ENCODE measurements at places on chromosomes 12 and 14.

DNA sequence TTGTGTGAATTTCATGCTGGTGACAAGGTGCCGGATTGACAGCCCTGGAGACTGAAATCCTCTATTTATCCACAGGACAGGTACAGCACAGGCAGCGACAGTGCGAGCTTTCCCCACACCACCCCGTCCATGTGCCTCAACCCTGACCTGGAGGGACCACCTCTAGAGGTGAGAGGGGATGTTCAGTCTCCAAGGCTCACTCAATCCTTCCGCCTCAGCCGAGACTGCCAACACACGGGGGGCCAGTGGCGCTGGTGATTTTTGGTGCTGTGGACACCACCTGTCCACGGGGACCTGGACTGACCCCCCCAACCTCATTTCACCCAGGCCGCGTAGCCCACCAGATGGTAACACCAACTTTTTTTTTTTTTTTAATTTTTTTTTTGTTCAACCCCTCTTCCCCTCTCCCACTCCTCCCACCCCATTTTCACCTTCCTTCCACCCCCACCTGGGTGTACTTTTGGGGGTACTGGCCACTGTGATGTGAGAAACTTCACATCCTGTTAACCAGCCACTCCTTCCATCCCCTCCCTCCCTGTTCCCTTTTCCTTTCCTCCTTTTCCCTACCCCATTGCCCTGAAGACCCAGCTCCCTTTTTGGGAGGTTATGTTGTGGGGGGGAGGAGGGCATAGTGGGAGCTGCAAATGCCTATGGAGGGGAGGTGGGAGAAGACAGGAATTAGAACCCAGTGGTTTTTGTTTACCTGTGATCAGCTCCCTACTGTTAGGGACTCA, 12.9 kb downstream of the PCBP2 start:
- DNase-seq = no peak

DNA sequence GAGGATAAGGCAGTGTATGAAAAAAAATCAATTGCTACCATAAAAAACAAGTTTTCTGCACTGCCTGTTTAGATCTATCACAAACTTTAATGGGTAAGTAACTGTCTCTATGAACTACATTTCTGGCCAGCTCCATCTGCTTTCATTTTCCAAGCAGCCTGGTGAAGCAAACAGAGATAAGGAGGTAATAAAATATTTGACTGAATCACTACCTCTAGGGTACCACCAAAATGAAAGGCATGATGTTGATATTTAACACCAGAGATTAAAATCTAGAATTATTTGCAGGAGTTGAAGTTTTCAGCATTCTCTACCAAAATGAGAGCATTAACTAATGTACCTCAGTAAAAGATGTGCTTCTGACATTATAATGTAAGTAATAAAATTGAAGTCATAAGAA, 863.5 kb upstream of the MGAT4C start:
- no peak for DNase-seq

DNA sequence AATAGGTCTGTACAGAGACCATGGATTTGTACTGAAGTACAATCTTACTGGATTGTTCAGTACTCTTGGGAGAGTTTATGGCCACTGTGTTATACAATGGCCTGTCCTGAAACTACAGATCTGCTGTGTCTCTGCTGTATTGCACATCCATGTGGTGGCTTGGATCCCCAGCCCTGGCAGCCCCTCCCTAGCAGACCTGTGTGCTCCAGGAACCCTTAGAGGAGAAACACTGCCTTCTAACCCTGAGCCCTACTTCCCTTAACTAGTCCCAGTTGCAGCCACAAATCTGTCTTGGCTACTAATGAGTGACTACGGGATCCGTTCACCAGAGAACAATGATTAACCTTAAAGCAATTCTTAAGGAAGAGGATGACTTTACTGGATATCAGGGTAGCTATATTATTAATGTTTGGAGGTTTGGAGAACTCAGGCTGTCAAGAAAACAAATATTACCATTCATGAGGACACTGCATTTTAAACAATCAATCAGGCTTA, 27.7 kb downstream of the RNF34 start:
- DNase-seq = no peak

DNA sequence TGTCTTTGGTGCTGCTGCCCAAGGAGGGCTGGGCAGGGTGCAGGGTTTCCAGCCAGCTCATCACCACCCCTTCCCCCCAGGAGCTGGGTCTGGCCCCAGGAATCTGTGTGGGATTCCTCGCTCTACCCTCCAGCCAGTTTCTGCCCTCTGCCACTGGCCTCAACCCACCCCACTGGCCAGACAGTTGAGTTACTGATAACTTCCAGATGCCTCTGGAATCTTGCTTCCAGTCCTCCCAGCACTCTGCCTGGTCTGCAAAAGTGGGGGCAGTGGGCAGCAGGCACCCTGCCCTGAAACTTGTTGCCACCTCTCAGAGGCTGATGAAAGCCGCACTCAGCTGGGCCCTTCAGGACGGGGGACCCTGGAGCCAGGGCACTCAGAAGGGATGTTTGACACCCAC, 20.1 kb upstream of the TBX3 start:
- no peak for DNase-seq

- no peak for DNase-seq
Observed at GRCh38 chr14:29056041-29056566, 289.5 kb downstream of the FOXG1 start.

- no peak for DNase-seq
Observed at GRCh38 chr12:76030341-76031080, 1.1 kb downstream of the PHLDA1 start.

- no peak for DNase-seq
Observed at GRCh38 chr14:77012193-77012765, 16.2 kb downstream of the IRF2BPL start.

DNA sequence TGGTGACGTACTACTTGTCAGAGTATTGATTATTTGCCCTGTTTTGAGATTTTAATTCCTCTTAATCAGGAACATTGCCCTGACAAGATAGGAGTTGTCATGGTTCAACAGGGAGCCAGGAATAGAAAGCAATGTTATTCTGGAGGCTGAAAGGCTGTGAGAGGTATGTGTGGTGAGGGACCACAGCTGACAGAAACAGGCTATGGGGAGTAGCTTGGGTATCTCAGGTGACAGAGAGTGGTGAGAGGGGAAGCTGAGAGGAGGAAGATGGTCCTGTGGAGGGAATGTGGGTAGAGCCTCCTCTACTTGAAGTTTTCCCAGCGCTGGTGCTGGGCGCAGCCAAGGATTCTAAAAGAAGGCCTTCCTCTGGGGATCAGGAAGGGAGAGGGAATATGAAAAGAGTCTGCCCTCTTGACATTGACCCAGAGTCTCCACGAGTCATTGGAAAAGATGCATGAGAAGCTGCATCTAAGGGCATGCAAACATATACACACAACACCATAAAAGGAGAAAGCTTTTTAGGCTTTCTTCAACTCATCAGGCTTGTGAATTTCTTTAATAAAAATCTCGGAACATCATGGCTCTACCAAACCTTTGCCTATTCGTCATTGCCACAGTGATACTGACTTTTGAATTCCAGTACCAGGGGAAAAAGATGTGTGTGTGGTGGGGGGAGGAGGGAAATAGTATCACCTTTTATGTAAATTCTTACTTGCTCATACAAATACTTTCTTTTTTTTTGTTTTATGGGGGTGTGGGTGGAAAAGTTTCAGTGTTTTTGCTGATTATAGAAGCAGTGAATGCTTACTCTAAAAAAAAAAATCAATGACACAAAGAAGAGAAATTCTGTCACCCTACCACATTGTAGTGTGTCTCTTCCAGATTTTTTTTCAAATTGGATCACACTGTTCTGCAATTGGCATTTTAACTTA, 39.9 kb upstream of the DHRS7 start:
- no peak for DNase-seq

DNA sequence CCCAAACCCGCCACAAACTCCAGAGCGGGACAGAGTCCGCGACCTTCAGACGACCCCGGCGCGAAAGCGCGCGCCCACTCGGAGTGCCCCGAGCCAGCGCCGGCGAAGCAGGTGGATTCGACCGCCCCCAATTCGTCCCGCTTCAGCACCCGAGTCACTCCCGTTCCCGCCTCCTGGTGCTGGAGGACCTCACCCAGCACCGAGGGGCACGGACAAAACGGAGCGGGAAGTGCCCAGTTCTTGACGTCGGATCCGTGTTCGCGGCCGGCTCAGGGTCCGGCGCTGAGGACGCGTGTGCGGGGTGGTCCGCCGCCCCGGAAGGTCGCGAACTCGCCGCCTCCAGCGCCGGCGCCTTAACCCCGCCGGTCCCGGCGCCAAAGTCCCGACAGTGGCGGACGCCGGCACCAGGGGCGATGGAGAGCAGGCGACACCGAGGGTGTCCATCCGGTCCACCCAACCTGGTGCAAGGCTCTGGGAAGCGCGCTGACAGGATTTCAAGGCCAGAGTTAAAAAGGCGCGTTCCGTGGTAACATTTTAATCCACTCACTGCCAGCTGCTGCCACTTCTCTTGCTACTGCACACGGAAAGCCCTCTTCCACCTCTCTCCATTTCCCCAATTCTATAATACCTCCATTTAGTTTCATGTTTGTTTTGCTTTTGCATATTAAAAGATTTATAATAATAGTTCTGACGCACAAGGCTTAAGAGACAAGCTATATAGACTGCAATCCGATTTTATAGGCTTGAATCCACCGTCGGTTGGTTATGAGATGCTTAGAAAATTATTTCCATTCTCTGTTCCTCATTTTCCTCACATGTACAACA, 240.0 kb upstream of the CPNE8 start:
- no peak for DNase-seq

DNA sequence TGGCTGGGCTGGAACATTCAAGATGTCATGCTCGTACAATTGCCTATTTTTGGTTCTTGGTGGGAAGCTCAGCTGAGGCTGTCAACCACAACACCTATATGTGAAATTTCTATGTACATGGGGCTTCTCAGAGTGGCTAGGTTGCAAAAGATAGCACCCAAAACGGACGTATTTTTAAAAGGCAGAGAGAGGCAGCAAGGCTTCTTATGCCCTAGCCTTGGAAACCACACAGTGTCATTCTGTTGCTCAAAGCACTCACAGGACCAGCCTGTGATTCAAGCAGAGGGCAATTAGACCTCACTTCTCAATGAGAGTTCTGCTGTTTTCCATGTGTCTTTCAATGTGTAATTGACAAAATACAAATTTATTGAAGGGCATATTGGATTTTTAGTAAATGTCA, 134.0 kb downstream of the GXYLT1 start:
- no peak for DNase-seq

GRCh38 chr14:88210426-88210825, 112.6 kb downstream of the KCNK10 start:
- DNase-seq = no peak

GRCh38 chr14:73783107-73783727, 68.4 kb upstream of the PTGR2 start:
- DNase-seq = no peak

- DNase-seq = peak; percentile 44
Observed at GRCh38 chr12:12916135-12916944, 25.0 kb downstream of the GPRC5A start.

- no peak for DNase-seq
Observed at GRCh38 chr14:20031058-20031457, 4.8 kb downstream of the OR4K13 start.

- DNase-seq = no peak
Observed at GRCh38 chr12:48924617-48925303, 532 bp downstream of the FKBP11 start.

GRCh38 chr12:111034886-111035577, 114.7 kb upstream of the MYL2 start:
- DNase-seq = no peak

- DNase-seq = no peak
Observed at GRCh38 chr12:49632986-49633702, 9.8 kb downstream of the PRPF40B start.

GRCh38 chr14:105314287-105315200, at the start of gene PACS2:
Gene PACS2 (plus strand): TSS chr14:105314748. CDS start chr14:105314919, 171 bp downstream.
- peak; percentile 71 for DNase-seq

DNA sequence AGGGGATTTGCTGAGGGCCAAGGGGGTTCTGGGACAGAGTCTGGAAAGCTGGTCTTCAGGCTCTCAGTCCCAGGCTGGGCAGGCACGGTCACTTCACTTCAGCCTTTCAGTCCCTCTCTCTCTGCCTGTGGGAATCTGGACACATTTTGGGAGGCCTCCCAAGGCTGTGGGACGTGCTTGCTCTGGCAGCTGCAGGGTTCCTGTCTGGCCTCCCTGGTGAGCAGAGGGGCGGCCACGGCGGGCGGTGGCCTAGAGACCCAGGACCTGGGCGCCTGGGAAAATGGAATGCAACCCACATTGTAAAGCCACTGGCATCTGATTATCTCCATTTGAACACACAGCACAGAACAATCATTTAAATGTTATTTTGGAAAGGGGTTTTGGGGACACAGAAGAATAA, 10.1 kb upstream of the ALDH2 start:
- no peak for DNase-seq

- DNase-seq = no peak
Observed at GRCh38 chr12:49236423-49236822, 28.5 kb upstream of the TUBA1C start.

- DNase-seq = no peak
Observed at GRCh38 chr12:124971603-124972002, 17.3 kb downstream of the DHX37 start.

GRCh38 chr12:7042842-7043241, 17.7 kb upstream of the C1S start:
- DNase-seq = no peak

- no peak for DNase-seq
Observed at GRCh38 chr14:90696720-90697119, 119.5 kb downstream of the TTC7B start.

GRCh38 chr12:120654656-120655055, 14.2 kb downstream of the CABP1 start:
- no peak for DNase-seq

DNA sequence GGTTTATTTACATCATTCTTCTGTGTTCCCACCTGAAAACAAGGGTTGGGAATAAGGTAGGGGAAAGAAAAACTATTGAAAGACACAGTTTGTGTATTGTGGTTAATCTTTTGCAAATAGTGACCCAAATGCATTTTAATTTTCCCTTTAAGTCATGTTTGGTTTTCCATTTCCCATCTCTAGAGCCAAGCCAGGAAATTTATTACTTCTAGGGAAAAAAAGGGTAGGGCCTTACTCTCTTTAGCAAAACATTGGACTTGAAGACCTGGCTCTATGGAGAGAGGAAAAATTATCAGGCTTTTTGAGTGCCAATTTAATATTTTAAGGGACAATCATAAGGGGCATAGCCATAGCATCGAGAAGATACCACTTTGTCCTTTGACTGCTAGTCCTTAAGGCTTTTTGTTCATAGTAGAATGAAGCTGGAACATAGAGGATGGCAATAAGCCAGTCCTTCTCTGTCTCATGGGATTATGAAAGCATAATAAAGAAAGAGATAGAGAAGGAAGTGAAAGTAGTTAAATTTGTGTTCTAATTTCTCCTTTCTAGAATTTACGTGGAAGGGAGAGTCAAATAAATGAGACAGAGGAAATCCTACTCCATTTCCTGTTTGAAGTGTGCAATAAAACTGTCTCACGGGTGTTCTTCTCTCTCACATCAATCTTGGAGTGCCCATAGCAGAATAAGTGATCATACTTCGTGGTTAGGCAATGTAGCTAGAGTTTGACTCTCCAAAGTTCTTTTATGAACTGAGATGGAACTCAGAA, 50.9 kb upstream of the PPFIA2 start:
- no peak for DNase-seq

Data from AG09319 (cell line).